Mesothelial cell of epicardium (in vitro differentiated cells): ENCODE measurements at places on chromosomes 11 and 22. TPM values are rescaled to one million over a fixed set of nuclear protein-coding genes. Genes with fewer than 3 reads are reported as not detected.

ASRGL1 gene
- total RNA-seq = 6.5 to 7.5 TPM (median 6.7 TPM) in 3 replicates

DNA sequence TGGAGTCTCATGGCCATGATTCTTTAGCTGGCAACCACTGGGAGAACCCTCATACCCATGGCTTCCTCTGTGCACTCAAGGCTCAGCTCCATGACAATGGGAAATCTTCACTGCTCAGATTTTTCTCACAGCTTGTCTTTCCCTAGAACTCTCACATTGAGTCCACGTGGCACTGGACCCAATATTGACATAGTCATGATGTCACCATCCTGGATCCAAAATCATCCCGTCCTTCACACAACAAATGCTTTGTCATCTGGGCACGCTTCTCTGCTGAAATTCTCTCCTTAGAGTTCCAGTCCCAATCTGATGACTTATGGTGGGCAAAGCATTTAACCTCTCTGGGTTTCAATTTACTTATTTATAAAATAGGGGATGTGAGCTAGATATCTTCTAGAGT is 37.7 kb upstream of the CD44 start:
- no peak for DNase-seq

DNA sequence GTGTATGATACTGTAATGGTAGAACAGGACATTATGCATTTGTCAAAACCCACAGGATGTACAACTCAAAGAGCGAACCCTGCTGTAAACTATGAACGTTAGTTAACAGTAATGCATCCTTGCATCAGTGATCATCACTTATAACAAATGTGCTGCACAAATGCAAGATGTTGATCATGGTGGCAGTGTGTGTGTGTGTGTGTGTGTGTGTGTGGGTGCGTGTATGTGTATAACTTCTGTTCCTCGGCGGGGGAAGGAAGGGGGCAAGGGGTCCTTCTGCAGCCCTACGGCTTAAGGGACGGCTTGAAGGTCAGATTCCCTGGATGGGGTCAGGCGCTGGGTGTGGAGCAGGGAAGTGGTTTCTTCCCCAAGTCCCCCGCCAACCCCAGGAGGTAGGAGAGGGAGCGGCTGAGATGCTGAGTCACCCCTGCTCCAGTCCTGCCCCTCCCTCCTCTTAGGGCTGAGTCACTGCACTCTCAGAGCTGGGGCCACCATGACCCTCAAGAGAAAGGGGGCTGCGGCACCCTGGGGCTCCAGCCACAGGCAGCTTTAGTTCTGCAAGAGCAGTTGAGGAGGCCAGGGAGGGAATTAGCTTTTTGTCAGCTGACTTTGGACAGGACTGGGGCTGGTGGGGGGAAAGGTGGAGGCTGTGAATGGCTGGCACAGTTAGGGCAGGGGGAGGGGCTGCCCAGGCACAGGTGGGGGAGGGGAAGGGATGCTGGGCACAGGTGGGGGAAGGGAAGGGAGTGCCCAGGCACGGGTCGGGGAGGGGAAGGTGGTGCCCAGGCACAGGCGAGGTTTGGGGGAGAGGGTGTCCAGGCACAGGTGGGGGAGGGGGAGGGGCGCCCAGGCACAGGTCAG is 8.8 kb upstream of the CTSD start:
- peak; percentile 13 for DNase-seq

DNA sequence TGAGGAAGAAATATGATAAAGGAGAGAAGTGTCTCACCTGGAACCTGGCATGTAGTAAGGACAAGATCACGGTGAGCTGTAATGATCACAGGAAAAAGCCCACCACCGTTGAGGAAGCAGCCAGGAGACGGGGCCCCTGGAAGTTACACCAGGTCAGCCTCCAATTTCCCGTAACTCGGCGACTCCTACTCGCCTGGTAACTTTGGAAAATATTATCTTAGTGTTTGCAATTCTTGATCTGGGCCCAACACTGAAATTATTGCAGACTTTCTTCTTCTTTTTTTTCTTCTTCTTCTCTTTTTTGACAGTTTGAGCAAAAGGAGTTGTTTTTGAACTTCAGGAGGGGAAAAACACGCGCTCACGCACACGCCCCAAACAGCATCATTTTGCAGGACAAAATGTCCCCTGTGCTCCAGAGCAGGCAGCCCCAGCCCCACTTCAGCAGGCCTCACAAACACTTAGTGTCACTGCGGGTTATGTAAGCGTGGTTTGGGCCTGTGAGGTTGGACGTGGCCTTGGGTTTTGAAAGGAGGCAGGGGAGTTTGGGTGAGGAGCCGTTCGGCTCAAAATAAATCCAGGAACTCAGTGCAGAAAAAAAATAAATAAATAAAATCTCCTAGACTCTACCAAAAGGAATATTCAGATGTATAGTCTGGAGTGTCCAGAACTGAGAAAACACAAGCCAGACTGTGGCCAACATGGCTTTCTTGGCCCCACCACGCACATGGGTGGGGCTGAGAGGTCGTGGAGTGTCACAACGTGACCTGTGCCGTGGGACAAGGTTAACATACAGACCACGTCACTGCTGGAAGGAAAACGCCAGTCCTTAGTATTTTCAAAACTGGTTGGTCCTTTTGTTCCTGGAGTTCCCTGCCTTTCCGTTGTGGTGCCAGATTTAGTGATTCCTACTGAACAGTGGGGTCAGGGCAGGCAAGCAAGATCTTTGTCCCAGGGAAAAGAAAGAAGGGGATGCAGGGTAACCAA is 26.3 kb upstream of the MN1 start:
- no peak for DNase-seq

GRCh38 chr11:10304495-10305261 is at the start of gene ADM:
ADM (plus strand) TSS chr11:10305073; CDS start chr11:10305701, 628 bp downstream.
- DNase-seq = no peak

GRCh38 chr11:77104727-77105126 is 2.1 kb downstream of the OMP start:
- no peak for DNase-seq

- DNase-seq = no peak
These were observed 14.5 kb downstream of the HSPA8 start for GRCh38 chr11:123047266-123047946.

- DNase-seq = no peak
These were observed 412 bp downstream of the FGF19 start for GRCh38 chr11:69703453-69703767.

DNA sequence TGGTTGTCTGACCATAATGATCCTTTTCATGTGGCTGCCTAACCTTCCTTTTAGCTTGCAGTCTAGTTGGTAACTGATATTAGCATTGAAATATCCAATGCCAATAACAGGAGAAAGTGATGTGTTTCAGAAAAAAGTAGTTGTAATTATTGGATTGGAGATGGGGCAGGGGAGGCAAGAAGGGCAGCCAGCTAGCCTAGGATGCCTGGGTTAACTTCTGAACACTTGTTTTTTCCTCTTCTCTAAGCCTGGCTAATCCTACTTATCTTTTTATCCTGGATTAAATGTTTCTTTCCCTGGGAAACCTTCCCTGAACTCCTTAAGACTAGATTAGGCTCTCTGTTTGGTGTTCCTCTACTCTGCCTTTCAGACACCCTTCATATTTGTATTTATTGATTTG is 380.2 kb downstream of the TMEM135 start:
- DNase-seq = no peak

DNA sequence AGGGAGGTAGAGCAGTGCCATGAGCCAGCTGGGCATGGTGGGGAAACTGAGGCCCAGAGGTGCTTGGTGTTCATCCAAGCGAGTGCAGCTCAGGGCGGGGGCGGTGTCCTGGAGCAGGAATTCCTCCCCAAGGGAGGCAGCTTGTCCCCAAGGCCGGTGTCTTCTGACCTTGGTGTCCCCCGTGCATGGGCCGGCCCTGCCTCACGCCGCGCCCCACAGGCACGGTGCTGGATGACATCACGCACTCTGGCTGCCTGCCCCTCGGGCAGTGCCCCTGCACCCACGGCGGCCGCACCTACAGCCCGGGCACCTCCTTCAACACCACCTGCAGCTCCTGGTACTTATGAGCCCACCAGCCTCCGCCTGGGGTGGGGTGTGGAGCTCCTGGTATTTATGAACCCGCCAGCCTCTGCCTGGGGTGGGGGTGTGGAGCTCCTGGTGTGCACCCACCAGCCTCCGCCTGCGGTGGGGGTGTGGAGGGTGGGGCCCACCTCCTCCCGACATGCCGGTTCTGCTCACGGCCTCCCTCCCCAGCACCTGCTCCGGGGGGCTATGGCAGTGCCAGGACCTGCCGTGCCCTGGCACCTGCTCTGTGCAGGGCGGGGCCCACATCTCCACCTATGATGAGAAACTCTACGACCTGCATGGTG is 6.7 kb downstream of the MUC5B start:
- DNase-seq = no peak

CNTF gene
- total RNA-seq = 2.5 to 2.7 TPM (median 2.7 TPM) in 3 replicates

DNA sequence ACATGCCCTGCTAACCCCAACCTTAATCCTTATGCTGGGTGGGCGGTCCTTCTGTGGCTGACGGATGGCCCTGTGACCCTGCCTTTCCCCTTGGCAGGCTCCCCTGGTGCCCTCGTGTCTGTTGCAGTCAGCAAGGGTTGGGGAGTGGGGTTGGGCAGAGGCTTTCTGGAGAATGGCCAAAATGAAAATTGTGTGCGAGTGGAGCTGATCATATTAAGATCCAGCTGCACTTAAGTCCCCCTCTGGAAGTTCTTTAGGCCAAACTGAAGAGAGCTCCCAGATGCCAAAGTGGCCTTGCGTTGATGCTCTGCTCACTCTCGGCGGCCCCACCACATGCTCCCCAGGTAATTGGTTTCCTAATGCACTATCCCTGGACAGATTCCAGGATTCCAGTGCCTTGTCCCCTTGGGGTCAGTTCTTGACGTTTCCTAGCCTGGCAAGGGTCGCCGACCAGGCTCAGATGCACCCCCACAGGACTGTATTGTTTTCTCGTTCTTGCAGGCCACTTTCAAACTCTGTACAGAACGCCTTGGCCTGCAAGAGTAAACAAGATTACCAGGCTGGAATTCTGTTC is 16.4 kb upstream of the C11orf96 start:
- no peak for DNase-seq

MUC6 gene
- total RNA-seq = not detected in 3 replicates

CSKMT gene
- 17.1 to 20.6 TPM (median 18.7 TPM) in 3 replicates for total RNA-seq
